Cortex of kidney (tissue), 1 donor: ENCODE measurements at places on chromosomes 5 and 9.

GRCh38 chr5:153752890-153753289, 262.4 kb downstream of the GRIA1 start:
- no peak for DNase-seq

DNA sequence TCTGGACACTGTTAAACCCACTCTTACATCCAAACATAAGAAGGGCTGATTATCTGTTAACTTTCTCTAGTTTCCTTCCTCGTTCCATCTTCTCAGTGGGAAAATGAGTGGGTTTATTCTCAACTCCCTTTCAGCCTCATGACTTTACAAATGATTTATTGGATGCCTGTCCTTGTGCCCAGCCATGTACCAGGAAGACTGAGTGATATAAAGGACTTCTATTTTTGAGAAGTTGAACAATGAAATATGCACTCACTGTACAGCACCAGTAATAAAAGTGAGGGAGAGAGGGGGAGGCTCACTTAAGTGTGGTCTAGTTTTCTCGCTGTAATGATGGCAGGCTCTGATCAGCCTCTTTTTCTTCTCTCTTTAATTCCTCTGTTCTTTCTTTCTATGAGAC, 277.6 kb downstream of the SMARCA2 start:
- no peak for DNase-seq

DNA sequence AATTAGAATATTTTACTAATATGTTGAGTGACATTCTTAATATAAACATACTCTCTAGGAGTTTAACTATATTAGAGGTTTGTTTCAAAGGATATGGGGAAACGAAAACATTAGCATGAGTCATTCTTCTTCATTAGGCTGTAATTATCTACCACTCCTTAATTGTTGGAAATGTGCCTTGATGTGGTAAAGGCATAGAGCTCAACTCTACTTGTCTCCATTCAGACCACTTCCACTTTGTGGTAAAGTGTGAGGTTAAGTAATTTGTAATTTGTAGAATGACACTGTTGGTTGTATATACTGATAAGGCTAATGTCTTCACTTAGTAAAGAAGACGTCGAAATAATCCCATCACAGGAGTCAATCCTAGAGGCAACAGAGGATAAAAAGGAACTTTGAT, 58.1 kb downstream of the HAPLN1 start:
- DNase-seq, result no peak

DNA sequence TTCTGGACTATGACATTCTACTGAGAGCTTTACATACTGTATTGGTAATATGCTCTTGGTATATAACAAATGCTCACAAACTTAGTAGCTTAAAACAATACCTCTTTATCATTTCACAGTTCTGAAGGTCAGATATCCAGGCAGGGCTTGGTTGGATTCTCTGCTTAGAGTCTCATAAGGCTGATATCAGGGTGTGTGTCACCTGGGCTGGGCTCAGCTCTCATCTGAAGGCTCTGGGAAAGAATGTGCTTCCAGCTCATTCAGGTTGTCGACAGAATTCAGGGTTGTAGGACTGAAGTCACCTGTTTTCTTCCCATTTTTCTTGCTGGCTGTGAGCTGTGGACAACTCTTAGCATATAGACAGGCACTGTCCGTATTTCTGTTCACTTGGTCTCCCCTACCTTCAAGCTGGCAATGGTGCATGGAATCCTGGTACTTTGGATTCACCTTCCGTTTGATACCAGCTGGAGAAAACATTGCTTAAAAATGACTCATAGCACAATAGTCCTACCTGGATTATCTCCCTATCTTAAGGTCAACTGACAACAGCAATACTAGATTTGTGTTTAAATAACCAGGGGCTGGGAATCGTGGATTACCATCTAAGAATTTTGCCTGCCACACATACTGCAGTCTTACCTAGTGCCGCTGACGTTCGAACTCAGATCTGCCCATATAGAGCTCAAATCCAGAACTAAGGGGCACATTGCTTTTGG, 69.2 kb downstream of the RCL1 start:
- DNase-seq, result no peak

GRCh38 chr9:121567500-121568342, 68.1 kb upstream of the GGTA1 start:
- no peak for DNase-seq

GRCh38 chr5:71891856-71892255, 172.8 kb downstream of the CARTPT start:
- no peak for DNase-seq

DNA sequence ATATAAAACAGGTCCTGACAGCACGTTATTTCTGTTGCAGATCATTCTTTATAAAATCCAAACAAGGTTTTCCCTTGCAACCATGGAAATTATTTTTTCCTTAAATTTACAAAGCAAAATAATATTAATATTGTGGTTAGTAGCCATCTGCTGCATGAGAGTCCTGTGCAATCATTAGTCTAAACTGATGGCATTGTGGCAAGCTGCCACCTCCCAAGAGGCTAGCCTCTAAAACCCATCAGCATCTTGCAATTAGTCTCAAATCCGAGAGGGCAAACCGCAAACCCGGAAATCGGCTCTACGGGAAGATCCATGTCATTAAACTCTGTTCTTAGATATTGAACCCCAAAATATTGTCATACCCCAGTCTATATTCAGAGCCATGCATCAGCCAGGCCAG, 11.3 kb upstream of the CDH6 start:
- no peak for DNase-seq

DNA sequence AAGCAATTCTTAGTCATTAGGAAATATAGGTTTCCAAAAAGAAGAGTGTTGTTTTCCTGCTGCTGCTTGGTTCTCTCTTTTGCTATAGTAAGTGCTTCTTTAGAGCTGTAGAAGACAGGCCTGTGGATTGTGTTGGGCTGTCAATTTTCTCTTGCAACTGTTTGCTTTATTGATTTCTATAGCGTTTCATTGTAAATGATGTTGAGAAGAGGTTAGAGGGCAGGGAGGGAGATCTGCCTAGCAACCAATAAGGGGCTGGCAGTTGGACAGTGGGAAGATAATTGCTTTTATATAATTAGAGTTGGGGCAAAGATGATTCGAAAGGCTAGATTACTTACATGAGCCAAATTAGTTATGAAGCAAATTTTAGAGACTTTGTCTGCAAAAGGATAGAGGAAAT, 11.1 kb downstream of the UNC13B start:
- DNase-seq, result no peak

DNA sequence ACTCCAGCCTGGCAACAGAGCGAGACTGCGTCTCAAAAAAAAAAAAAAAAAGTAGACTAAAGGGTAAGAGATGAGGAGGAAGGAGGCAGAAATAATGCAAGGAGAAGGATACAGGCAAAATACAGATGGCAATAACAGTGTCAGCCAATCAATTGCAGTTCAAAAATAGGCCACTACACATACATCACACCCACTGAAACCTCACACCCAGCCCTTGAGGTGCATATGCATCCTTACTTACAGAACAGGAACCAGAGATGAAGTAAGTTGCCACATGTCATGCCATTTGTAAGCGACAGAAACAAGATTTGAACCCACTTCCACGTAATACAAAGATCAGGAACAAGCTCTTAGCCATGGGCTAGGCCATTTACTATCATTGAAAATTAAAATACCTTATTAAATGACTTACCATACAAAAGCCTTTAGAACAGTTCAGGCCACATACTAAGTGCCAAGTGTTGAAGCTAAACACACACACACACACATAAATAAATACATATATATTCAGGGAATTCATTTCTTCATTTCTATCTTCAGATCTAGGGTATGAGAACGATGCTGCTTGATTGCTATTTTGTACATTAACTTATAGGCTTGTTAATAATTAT, 98.4 kb downstream of the FNBP1 start:
- no peak for DNase-seq

GRCh38 chr9:105216440-105217178, 27.8 kb upstream of the SLC44A1 start:
- no peak for DNase-seq

DNA sequence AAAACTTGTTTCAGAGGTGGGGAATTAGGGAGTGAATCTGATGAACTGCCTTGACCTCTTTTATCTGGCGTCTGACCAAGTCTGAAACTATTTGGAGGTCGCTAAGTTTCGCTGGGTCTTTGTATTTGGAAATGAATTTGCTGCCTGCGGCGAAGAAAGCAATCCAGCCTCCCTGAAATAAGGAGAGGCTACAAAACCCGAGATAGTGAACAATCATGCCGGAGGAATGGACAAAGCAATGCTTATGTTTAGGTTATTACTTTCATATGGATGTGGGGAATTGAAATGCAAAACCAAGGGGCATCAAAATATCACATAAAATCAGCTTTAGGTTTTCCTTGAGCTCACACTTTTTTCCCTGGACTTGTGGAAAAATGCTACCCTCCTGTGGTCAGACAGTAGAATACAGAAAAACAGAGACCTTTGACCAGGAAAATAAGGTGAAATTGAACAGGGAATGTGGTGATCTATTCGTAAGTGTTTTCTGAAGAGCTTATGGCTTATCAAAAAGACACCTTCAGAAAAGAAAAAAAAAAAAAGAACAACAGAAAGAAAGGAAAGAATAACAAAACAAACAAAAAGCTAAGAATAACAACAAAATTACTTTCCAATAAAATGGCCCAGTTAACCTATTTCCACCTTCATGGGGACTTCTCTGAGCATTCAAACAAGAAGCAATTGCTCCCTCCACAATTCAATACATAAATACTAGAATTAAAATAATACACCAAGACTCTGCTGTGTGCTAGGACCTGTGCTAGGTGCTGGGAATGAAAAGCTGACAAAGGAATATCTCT, 68.6 kb upstream of the DPYSL3 start:
- no peak for DNase-seq

GRCh38 chr9:133979921-133980863, 11.9 kb downstream of the VAV2 start:
- DNase-seq, result no peak

DNA sequence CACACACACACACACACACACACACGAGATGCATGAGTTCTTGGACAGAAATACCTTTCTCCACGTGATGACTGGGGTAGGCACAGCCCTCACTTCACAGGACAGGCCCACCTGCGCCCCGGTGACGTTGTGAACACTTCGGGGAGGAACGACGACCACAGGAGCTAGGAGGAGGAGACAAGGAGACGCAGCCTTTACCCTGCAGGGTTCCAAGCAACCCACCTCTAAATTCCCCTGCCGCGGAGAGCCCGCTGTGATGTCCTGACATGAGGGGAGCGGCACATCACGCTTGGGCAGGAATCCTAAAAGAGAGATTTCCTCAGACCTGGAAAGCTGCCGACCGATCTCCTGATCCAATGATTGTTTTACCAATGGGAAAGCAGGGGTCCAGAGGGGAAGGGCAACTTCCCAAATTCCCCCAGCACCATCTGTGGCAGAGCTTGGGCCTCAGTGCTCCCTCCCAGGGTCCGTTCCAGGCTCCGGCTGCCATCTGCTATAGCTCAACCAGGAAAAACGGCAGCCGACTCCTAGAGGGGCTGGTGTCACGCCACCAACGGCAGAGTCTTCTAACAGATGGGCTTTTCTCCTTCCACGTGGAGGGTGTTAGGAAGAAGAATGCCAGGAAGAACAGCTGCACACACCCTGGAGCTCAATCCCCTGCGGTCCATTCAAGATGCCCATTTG, 10.1 kb downstream of the IGFBPL1 start:
- DNase-seq, result no peak

DNA sequence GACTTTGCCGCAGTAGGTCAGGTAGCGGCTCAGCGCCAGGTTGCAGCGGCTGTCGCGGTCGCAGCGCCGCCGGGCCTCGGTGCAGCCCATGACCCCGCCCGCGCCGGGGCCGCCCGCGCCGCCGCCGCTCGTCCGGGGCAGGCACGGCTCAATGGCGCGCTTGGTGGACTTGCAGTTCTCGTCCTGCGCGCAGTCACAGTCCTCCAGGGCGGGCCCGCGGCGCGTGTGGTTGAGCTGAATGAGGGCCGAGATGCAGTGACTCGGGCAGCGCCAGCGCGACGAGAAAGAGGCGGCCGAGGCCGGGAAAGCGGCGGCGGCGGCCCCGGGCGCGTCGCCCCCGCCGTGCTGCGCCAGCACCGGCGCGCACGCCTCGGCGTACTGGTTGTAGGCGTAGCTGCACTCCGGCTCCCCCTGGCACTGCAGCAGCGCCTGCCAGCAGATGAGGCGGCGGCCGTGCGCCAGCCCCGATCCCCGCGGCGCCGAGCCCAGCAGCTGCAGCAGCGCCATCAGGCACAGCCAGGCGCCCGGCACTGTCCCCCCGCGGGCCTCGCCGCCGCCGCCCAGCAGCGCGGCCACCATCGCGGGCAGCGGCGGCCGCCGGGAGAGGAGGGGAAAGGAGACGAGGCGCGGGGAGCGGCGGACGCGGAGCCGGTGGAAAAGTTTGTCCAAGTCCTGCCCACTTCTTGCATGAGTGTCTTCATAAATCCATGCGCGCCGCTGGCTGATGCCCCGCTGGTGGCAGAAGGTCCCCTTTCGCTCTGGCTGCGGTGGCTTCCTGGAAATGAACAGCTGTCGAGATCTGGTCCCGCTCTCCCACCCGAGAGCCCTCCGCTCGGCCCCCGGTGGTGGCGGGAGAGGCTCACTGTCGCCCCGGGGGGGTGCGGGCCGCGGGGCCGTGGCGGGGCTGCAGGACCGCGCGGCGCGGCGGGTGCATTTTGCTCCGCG, 833 bp downstream of the GAS1 start:
- no peak for DNase-seq

DNA sequence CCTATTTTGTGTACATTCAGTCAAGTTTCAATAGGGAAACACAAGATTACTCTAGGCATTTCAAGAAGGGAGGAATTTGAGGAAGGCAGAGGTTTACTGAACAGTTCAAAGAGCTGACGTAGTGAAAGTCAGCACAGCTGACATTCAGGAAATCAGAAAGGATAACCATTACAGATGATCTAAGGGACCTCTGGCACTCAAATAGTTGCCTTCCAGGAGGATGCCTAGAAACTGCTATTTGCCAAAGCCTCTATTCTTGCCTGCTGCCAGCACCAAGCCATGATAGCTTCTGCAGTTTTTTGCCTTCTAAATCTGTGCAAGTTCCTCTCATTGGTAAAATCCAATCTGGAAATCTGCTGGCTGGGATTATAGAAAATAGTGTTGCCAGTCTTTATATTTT, 373.1 kb downstream of the CSNK1G3 start:
- no peak for DNase-seq

GRCh38 chr5:129141078-129141477, 46.5 kb downstream of the ISOC1 start:
- DNase-seq, result no peak

DNA sequence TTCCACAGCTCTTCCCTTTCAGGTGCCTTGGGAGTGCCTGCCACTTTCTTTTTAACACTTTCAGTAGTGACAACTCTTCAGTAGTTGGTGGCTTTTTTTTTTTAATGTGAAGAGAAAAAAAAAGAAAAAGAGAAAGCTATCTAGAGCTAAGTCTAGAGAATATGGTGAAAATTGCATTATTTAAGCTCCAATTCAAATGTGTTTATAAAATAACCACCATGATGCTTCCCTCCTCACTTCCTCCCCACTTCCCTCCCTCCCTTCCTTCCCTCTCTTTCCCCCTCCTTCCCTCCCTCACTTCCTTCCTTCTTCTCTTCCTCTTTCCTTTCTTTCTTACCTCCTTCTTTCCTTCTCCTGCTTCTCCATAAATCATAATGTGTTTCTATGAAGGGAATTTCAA, 456.7 kb upstream of the ACTBL2 start:
- DNase-seq, result no peak

DNA sequence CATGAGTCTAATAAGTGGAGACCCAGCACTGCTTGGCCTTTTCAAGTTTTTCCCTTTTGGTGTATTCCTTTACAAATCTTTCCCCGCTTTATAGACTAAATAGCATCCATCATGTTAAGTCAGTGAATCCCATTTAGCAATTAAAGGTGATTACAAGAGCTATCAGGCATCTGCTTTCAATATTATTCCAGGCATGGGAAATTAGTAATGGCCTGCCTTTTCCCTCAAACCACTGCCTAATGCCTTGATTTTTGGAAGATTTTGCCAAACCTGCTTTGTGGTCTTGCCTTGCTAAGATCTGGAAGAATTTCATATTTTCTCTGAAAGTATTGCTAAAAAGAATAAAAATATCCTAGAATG, 102.8 kb upstream of the GNA14 start:
- DNase-seq, result no peak
